ENCODE measurements at places on chromosomes 7 and 10.

DNA sequence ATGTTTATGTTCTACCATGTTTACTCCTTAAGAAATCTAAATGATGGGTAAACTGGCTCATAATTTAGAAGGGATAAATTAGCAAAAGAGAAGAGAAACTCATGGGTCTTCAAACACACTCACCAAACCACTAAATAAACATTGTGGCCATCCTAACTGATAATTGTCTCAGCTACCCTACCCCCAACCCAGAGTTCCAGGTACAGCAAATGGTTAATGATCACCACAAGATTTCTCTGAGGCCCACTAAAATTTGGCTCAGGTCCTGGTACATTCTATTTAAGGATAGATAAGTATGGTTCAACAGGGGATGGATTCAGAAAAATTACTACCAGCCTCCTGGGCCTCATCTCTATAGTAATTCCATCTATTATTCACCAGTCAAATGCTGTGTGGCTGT is 21.4 kb downstream of the SLC25A13 start:
- DNase-seq = peak; percentile 4

GRCh38 chr7:42494736-42495135 is 257.7 kb upstream of the GLI3 start:
- no peak for DNase-seq

GRCh38 chr10:21720090-21720489 is 186.1 kb downstream of the MLLT10 start:
- no peak for DNase-seq

DNA sequence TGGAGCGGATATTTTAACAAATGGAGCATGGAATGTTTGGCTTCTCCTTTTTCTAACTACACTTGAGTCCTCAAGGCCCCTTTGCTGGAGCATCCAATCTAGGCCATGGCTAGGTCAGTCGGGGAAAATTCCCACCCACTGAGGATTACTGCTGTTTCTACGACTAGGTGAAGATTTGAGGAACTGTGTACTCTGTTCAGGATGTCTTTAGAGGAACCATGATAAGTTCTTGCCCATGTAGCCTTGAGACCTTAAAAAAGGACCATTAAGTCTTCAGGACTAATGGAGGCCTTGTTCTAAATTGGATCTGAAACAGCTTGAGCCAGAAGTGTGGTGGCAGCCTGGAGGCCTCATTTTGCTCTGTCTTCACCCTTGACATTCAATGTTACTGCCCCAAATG is 6.2 kb downstream of the AGK start:
- DNase-seq = no peak

DNA sequence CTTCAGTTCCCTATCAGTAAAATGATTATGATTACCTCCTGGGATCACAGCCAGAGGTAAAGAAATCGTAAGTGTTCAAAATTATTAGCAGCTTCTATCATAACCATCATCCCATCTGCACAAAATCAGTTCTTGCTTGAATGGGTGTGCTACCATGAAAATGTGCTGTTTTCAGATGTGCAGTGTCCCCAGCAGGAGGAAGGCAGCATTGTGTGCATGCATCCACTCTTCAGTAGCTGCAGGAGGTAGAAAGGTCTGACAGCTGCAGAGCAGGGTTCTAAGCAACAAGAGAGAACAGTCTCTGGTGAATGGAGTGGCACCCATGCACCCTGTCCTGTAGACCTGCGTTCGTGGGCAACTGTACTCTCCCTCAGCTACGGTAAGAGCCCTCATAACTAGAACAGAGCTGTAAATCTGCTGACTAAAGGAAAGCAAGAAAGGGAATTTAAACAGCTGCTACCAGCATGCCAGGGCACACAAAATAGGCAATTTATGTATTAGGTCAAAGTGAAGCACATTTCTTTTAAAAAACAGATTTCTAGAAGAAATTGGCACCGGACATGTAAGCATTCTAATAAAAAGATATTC is 21.2 kb downstream of the VSTM2A start:
- DNase-seq = no peak

DNA sequence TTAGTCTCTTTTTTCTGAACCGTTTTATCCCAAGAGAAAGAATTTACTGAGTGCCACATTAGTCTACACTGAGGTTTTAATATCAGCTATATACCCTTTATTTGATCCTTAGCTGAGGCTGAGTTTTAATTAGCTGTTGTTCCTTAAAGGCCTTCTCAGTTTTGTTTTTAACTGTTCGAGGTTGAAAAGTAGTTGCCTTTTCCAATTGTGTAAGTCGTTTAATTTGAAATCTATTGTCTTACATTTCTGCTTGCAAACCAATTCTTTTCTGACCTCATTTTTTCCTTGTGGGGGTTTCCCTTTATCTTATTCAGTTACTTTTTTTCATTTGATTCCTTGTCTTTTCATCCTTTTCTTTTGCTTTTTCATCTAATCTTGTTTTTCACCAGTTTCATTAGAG is 30.8 kb downstream of the UMAD1 start:
- DNase-seq = no peak

DNA sequence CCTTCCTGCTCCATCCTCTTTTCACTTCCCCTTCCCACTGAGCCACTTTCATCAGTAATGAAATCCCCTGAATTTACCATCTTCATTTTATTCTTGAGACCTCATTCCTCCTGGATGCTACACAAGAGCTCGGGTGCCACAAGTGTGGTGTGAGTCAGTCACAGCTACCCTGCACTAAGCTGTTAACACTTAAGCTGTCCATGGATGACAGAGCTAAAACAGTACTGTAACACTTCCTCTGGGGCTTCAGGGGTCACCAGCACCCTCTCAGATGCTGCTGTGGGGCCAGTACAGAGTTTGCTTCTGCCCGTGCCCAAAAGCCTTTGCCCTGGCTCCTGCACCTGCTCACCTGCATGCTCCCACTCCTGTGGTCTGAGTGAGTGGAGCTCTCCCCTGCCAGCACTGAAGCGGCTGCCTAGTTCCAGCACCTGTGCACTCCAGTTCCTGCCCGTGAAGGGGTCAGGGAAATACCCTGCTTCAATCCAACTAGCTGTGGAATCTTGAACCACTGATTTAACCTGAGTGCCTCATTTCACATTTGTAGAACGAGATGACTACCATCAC is 71.9 kb downstream of the POT1 start:
- DNase-seq = no peak

DNA sequence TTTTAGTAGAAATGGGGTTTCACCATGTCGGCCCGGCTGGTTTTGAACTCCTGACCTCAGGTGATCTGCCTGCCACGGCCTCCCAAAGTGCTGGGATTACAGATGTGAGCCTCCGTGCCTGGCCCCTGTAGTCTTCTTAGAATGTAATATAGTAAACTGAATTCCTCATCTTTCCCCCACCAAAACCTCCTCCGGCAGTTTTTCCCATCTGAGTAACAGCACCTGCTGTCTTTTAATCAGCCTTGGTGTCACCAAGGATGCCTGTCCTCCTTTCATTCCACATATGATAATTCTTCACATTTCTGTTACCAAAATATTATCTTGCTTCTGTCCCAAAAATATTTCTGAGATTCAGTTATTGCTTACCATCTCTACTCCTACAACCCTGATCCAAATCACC is 80.2 kb downstream of the ZEB1 start:
- no peak for DNase-seq

DNA sequence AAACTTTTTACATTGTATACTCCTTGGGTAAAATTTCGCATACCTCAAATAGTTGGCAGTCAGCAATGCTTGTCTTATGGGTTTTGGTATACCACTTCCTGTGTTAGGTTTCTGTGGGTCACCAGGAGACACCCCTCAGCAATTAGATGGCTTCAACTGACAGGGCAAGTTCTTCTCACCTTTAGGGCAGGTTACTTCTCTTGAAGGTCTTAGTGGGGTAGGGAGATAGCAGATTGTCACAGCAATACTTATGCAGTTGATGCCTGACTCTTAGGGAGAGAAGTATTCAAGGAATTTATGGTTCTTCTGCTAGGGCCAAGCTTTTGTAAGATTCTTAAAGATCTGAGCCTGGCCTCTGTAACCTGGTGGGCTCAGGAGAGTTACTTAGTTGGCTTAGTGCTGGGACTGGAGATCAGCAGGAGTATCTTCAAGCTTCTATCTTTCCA is 42.9 kb downstream of the MKLN1 start:
- peak; percentile 75 for DNase-seq

DNA sequence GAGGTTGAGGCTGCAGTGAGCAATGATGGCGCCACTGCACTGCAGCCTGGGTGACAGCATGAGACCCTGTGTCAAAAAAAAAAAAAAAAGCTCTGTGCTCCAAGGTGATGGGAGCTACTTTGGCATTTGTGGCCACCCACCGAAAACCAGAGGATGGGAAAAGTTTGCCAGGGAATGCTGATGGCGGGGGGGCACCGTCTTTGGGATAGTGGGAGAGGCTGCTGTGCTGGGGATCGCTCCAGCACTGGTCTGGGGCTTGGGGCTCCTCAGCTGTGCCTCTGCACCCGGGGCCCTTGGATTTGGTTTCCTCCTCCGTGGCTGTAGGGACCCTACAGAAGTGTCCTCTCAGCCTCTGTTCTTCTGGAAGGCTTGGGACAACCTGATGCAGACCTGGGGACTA is 11.7 kb upstream of the RAMP3 start:
- no peak for DNase-seq

DNA sequence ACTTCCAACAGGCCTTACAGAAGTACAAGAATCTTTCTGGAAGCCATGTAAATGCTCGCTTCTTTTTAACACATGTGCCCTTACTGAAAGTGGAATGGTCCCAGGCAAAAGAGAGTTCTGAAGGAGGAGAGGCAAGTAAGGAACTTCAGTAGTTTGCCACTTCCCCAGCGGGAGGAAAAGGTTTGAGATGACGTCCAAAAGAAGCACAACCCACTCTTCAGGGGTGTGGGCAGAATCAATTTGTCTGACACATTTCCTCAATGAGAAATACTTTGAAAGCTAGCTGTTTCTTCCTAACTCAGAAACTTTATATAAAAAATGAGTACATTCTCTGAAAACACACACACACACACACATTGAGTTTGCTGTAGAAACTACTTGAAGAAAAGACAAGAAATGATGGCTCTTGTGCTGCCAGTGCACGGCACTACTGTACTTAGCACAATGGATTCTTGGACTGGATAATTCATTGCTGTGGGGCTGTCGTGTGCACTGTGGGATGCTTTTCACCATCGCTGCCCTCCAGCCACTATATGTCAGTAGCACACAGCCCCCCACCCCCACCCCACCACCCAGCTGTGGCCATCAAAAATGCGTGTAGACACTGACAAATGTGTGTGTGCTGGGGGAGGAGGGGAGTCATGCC is 183.0 kb downstream of the SRPK2 start:
- DNase-seq = no peak

GRCh38 chr7:133839121-133839520 is 288.0 kb upstream of the LRGUK start:
- no peak for DNase-seq

- DNase-seq = no peak
Observed at GRCh38 chr7:81355911-81356310, 413.9 kb downstream of the HGF start.

DNA sequence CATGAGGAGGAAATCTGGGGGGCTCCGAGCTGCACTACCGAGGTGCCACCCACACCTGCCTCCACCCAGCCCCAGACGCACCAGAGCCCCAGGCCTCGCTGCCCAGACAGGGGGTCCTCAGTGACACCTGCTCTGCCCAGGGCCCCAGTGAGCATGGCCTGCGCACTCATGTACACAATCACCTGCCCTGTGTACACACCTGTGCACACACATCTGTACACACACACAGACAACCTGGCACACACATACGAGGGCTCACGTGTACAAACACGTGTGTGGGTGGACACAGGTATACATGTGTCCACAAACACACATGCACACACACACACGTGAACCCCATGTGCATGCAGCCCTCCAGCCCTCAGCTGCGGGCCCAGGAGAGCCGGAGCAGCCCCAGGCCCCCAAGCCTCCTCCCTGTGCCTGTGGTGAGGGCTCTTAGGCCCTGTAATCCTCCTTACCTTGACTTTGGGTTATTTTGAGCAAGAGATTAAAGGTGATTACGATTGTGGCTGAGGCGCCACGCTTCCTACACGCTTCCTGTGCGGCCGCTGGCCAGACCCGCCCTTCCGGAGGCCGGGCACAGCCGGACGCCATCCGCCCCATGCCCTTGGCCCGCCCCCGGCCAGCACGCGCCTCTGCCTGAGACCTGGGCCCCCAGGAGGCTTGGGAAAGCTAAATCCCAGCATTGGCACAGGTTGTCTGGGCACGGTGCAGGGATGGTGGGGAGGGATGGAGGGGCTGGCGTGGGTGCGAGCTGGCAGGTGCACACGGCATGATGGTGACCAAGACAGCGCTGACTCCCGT is 71.9 kb downstream of the ELFN1 start:
- DNase-seq = no peak

GRCh38 chr7:4792537-4793126 is 17.2 kb downstream of the AP5Z1 start:
- DNase-seq = no peak

GRCh38 chr10:15482156-15482555 is 111.1 kb upstream of the FAM171A1 start:
- DNase-seq = no peak

GRCh38 chr10:58300676-58301075 is 31.7 kb downstream of the CISD1 start:
- no peak for DNase-seq

GRCh38 chr10:68165643-68166042 is 56.4 kb downstream of the MYPN start:
- DNase-seq = no peak

GRCh38 chr10:52111101-52111891 is 202.8 kb upstream of the DKK1 start:
- no peak for DNase-seq

DNA sequence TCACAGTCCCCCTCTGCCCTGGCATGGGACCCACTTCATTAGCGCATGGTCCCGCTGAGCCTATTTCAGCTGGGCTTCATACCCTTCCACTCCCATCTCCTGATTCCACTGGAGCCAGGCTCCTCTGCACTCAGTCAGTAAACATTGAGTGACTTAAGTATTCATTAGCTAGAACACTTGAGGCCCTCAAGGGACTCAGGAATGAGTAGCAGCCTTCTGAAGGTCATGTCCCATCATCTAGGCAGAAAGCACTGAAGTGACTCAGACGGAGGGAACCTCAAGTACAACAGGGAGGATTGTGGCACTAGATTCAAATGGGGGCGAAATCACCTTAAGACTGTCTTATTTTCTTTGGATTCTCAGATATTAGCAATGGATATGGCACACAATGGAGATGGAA is 186.6 kb upstream of the INHBA start:
- no peak for DNase-seq

DNA sequence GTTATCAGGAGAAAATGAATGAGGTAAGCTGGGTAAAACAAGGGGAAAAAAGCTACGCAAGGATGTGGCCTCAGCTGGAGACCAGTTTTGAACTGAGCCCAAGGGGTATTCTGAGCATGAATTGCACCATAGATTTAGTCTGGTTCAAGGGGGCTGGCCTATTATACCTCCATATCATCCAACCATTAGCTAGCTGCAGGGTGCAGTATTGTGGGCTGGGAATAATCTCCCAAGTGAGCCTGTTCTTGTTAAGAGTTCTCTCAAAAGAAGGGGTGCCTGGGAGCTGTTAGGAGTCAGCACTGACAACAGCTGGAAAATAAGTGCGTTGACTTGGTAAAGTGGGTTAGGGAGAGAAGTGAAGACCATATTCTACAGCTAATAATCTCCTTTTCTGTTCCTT is 8.0 kb downstream of the TAS2R16 start:
- no peak for DNase-seq

- no peak for DNase-seq
Observed at GRCh38 chr7:91690541-91691070, 189.9 kb downstream of the MTERF1 start.
